ENCODE measurements at places on chromosomes 11 and 22.

DNA sequence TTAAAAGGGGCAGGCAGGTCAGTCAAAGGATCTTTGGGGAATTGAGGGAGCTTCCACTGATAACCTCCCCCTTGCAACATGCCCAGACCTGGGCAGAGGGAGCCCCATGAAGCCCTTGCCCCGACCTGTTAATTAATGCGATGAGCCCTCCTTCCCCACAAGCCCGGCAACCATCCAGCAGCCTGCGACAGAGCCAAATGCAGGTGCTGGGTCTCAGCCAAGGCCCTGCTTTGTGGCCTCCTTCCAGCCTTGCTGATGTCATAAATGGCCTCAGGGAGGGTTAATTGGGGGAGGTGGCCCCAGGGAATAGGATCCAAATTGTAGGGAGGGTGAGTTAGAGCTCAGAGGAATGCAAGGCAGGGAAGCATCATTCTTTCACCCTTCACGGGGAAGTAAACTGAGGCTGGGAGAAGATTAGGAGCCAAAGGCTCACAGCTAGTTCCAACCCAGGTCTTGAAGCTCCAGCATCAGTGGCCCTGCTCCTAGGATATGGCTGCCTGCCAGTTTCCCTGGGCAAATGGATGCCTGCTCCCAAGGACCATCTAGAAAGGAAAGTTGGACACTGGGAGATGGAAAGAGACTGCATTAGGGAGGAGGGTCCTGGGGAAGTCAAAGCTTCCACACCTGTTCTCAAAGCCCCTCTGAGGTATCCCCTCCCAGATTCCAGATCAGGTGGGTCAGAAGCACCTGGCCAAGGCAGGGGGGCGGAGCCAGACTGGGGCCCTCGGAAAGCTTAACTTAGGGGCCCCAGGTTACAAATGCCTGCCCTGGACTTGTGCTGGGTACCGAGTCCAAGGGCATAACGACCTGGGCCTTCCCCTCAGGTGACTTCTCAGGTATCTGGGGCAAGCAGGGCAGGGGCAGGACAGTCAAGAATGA is 34.1 kb downstream of the LMO1 start:
- peak; percentile 63 for DNase-seq

GRCh38 chr11:114705280-114706024 is 27.1 kb downstream of the NXPE2 start:
- DNase-seq, result no peak

DNA sequence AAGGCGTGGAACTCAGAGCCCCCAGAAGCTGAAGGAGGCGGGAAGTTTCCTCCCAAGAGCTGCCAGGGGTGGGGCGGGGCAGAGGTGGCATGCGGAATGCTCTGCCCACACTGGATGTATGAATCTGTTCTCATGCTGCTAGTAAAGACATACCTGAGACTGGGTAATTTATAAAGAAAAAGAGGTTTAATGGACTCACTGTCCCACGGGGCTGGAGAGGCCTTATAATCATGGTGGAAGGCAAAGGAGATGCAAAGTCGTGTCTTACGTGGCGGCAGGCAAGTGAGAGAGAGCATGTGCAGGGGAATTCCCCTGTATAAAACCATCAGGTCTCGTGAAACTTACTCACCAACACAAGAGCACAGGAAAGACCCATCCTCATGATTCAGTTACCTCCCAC is 57.6 kb downstream of the SMIM38 start:
- DNase-seq, result no peak

DNA sequence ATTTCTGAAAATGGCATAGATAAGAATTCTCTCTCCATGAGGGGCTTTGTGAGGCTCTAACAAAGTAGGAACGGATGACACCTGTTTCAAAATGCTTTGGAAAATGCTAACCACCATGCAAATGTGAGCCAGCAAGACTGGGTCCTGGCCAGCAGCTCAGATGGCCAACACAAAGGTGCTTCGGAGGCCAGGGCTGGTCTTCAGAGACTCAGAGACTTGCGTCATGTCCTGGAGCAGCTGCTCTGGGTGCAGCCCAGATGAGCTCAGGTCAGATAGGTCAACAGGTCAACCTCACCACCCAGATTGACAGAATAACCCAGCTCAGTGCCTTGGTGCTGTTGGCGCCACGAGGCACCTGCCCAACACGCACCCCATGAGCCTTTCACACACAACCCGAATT is 12.0 kb upstream of the TMEM121B start:
- no peak for DNase-seq

DNA sequence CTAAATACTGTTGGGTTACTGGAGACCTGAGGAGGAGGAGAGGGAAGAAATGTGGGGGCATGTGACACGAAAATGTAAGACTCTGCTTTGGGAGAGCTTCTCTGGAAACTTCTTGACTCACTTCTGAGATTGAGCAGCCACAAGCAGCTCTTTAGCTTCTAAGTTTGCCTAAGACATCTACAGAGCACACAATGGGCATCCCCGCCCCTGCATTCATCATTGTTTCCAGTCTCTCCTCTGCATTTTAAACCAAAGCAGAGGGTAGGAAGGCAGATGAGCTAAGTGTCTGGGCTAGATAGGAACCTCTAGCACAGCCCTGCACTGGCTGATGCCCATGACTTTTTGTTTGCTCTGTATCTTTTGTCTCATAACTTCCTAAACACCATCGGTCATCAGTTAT is 2.1 kb upstream of the OR52D1 start:
- no peak for DNase-seq

DNA sequence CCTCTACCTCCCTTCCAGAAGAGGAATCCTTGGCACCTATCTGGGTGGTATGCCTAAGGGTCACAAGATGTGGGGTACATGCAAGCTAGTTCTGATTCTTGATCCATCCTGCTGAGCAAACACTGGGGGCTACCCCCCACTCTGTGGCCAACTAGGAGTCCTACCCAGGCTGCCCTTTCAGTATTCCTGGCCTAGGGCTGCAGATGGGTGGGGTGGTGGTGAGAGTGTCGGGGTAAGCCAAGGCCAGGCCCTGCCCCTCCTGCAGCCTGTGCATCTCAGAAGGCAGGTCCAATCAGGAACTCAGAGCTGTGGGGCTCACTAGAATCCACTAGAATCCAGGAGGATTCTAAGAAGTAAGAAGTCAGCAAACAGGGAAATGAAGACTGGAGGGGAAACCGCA is 10.9 kb downstream of the SSH3 start:
- no peak for DNase-seq

DNA sequence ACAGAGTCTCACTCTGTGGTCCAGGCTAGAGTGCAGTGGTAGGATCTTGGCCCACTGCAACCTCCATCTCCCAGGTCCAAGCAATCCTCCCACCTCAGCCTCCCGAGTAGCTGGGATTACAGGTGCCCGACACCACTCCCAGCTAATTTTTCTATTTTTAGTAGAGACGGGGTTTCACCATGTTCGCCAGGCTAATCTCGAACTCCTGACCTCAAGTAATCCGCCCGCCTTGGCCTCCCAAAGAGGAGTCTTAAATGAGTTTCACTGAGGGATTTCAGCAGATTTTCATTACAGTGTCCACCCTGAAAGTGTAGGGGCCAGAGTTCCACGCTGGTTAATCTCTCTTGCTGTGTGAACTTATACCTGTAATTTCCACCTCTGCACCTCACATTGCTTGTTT is 412 bp upstream of the RPS3 start:
- no peak for DNase-seq

DNA sequence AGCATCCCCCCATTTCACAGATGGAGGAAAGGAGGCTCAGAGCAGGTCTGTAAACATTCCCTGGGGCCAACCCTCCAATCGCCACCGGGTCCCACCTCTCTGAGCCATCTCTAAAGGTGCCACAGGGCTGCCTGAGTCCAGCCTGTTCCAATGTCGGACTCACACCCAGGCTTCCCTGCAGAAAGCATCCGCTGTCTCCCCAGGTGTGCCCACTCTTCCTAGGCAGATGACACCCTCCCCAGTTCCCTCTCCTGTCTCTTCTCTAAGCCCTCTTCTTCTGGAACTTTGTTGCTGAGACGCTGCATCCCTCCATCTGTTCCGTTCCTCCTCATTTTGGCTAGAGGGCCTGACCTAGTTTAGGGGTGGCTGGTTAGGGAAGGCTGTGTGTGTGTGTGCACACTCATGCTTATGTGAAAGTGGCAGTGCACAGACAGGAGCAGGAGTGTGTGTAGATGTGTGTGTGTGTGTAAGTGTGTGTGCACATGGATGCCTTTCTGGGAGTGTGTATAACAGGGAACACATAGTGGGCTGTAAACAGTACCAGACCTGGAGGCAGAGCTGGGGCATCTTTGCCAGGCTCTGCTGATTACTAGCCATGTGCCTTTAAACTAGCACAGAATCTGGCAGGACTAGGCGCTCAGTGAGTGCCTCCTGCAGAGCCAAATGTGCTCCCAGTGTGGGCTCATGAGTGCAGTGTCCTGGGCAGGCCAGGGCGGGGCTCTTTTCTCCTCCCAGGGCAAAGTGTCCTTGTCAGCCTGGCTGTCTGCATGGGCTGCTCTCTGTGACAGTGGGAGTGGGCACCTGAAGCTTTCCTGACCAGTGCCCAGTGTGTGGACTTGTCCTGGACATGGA is 77.3 kb upstream of the NECTIN1 start:
- no peak for DNase-seq

DNA sequence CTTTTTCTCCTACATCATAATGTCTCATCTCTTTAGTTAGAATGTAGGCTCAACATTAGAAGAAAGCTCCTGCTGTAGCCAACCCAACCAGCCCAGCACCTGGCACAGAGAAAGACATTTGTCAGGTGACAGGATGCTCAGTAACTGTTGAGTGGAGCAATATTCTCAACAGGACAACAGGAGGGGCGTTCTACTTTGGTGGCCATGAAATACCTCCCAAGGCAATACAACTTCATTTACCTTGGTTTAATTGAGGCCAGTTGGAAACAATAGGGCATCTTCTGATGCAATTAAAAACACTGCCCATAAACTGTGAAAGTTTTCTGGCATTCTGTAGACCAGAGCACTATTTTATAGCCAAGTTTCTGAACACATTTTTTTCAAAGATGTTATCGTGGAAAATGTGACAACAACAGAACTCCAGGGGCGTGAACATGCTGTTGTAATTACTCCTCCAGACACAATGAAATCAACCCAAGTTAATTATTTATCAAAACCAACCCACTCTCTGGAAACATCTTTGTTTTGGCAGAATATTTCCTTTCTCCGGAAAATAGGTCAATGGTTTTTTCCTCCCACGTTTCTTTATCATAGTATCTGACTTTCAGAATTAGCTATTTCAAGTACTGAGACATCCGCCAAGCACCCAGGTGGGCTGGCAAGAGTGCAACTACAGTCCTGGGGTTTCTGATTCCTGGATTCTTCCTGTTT is 538.1 kb downstream of the SOX6 start:
- no peak for DNase-seq

DNA sequence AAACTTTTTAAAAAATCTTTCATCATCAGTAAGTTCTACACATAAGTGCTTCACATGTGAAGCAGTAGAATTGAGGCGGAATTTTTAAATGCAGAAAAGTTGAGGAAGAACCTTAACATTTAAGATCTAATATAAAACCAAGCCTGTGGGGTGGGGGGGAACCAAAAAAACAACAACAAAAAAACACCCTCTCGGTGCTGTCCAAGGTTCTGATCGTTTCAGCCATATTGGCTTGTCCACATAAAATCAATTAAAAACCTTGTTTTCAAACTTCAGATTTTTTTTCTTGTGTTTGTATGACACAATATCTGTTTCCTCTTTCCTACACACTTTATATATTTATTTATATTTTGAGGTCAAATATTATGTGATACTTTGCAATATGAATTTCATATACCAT is 130.0 kb downstream of the WNT7B start:
- DNase-seq, result no peak

DNA sequence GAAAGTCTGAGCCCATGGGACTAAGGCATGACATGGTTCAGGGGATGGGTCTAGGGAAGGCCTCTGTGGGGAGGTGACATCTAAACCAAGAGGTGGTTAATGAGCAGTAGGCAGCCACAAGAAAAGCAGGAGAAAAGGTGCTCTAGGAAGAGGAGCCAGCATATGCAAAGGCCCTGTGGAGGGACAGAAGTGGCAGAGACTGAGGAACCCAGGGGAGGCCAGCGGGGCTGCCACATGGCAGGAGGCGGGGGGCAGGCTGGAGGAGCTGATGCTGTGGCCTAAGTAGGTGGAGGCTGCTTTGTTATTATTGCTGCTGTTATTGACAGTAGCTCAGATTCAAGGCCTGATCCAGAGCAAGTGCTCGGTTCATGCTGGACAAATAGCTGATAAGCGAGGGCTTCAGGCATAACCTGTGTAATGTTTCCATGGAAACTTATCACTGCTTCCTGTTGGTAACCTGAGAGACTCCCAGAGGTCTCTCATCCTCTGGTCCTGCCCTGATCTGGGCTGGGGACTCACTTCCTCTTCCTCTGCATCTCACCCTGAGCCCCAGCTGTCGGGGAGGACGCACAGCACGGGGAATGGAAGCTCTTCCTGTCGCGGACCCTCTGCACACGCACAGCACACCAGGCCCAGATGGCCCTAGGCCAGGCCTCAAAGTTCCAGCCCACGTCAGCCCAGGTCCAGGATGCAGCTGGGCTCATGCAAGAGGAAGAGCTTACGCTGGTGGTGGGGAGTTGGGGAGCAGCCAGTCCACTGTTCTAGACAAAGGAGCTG is 75.2 kb upstream of the TP53I11 start:
- DNase-seq, result no peak

DNA sequence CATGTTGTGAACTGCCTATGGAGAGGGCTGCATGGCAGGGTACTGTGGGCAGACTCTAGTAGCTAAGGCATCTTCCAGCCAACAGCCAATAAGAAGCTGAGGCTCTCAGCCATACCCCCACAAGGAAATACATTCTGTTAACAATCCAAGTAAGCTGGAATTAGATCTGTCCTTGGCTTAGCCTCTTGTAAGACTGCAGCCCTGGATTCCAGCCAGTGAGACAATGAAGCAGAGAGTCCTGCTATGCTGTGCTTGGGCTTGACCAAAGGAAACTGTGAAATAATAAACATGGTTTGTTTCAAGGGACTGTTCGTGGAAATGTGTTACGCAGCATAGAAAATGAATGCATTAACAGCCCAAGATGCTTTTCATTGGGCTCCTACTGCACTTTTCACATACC is 1097.4 kb upstream of the CCDC90B start:
- no peak for DNase-seq

GRCh38 chr11:83726316-83726715 is 440.1 kb upstream of the CCDC90B start:
- DNase-seq, result no peak

DNA sequence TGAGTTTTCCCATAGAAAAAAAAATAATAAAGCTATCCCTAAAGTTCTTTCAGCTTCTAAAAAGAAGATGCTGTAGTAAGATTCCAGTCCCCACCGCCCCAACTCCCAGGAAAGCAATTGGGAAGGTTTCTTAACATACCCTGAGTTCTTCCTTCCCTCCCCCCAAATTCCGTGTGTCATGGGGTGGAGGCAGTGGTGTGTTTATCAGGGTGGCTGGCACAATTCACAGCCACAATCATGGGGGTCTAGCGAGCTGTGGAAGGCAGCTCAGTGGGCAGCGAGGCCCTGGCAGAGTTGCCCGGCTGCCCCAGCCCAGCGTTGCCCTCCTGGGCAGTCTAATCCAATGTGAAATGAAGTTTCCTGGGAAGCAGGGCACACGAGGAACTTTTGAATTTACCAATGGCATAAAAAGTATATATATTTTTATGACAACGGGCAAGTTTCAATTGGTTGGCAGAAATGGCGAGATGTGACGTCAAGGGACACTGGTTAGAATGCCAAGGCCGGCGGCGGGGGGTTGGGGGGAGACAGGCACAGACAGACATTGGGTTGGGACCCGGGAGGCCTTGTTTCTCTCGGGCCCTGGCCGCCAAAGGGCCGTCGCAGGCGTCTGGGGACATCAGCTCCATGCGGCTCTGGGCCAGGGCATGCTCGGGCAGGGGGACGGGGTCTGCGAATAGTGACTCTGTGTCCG is 80.7 kb upstream of the PPARA start:
- peak; percentile 89 for DNase-seq
